ENCODE measurements at places on chromosomes 6 and 20. TPM values are rescaled to one million over a fixed set of nuclear protein-coding genes. Genes with fewer than 3 reads are reported as not detected.

The HMGCLL1 gene
- not detected for total RNA-seq

The LRFN2 gene
- total RNA-seq, result not detected

The CGA gene
- not detected for total RNA-seq

The ABHD16B gene
- not detected for total RNA-seq

The NOX3 gene
- total RNA-seq, result not detected

The APOBEC2 gene
- total RNA-seq, result not detected

The PAQR8 gene
- 10.0 TPM for total RNA-seq

The LCA5 gene
- total RNA-seq, result 10.2 TPM

The SLC13A3 gene
- not detected for total RNA-seq

DNA sequence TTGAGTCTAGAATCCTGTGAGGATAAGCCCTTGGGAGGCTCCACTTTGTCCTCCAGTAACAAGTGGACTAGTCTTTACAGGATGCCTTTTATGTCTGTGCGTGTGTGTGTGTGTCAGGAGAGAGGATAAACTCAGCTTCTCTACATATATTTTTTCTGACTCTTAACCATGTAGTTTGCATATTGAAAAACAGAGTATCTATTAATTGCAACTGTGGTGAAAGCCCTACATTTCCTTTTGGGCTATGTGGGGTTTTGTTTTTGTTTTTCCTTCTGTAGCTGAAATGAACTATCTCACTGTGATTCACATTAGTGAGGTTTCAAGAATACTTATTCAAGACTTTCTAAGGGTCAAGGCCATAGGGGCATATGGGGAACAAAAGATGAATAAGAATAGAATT, 17.7 kb downstream of the TPBG start:
- DNase-seq, result no peak

- no peak for DNase-seq
Measured at GRCh38 chr6:16706911-16707783, 54.1 kb downstream of the ATXN1 start.

DNA sequence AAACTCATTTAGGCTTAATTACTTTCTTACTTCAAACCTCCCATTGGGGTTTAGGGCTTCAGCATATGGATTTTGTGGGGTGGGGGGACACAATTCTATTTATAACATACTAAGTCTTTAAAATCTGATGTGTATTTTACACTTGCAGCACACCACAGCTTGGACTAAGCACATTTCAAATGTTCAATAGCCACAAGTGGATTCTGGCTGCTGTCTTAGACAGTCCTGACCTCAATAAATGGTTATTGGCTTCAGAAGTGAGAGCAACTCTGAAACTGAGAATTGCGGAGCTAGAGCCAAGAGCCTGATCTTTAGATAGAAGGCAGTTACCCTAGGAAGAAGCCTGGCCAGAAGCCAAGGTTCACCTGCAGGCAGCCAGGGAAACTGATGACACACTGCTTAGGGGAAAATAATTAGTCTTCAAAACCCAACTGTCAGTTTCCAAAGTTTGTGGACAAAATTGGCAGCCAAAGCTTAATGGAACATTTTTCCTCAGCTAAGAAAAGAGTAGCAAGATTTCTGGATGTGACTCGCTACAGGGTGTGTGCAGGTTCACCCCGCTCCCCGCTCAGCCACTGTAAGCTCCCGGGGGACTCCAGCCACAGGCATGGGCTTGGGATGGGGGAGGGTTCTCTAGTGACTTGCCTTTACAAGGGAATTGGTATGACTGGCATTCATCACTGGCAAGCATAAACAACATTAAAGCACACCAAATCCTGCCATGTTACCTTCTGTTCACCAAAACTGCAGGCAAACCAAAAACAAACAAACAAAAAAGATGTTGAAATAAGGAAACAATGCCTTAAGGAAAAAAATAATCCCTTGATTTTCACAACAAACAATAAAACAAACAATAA, 219.8 kb downstream of the TFAP2A start:
- DNase-seq, result peak; percentile 53

DNA sequence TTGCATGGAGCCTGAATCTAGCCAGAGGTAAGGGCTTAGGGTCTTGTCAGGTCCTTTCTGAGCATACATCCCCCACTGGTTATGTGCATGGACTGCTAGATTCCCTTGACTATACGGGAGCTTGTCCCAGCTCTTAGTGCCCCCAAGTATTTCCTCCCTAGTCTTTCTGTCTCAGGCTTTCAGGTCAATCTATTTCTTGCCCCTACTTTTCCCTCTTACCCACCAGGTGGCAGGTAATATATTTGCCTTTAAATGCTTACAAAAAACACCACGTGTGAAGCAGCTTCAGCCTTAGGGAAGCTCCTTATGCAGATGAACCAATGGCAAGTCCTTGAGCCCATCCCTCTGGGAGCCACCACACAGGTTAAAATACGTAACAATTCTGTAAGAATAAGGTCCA, 454.2 kb downstream of the GRIK2 start:
- no peak for DNase-seq

GRCh38 chr6:138689849-138690248, 83.7 kb upstream of the CCDC28A start:
- DNase-seq, result no peak

GRCh38 chr20:14489544-14489943, 152.1 kb upstream of the FLRT3 start:
- no peak for DNase-seq

DNA sequence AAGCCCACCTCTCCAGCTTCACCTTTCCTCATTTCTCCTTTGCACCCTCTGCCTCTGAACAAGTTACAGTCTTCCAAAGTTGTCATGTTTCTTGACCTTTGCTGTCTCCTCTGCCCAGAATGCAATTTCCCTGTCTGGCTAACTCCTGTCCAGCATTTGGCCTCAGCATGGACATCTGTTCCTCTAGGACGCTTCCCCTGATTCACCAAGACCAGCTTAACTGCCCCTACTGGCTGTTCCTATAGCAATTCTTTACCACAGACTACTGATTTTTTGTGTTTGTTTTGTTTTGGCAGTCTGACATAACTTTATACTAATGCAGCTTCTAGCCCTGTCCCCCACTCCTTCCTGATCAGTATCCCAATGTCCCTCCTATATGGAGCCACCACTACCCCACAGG, 13.4 kb downstream of the GNL1 start:
- DNase-seq, result no peak

- no peak for DNase-seq
Measured at GRCh38 chr6:54085047-54085446, 26.2 kb upstream of the MLIP start.

DNA sequence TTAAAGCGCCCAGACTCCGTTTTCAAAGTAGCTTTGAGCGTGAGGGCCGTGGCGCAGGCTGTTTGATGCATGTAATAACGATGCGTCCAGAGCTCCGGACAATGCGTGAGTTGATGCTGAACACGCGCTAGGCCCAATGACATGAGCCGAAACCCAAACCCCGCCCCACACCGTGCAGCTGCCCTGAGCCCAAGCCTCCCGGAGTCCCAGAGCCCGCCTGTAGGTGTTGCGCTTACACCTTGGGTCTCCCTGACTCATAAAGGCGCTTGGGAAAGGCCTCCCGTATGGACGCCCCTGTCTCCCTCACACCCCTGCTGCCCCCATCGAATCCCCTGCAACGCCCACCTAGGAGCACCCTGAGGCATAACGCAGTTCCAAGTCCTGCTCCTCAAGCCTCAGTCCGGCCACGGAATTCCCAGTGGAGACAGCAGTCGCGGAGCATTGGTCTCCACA, 87.6 kb downstream of the ERMARD start:
- no peak for DNase-seq

DNA sequence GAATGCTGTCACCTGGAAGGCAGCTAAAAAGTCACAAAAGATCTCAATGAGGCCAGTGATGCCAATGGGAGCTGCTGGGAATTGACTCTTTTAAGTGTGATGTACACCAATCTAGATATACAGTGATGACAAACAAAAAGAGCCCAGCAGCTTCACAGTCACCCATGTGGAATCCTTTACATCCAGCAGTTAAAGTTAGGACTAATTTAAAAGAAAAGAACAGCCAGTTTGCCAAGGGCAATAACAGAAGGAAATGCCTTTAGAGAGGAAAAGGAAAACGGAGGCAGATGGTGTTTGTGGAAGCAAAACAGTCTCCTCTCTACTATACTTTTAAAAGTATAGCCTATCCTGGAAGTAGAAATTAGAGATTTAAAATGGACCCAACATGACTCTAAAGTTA, 873.5 kb downstream of the EPHA7 start:
- no peak for DNase-seq

DNA sequence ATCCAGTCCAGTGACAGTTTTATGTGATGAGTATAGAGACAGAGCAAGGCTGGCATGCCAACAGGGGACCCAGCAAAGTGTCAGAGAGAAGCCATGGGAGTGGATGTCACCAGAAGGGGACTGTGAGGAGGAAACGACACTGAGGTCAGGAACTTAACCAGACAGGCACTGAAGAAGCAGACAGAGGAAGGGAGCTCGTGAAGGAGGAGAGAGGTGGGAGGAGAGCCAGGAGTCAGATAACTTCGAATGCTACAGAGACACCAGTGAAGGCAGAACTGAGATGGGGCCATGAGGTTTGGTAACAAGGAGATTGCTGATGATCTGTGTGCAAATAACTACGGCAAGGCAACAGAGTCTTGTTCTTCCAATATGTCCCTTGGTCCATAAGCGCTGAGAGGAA, 211.1 kb upstream of the FOXA2 start:
- no peak for DNase-seq

GRCh38 chr20:47817573-47817972, 32.3 kb upstream of the SULF2 start:
- no peak for DNase-seq

DNA sequence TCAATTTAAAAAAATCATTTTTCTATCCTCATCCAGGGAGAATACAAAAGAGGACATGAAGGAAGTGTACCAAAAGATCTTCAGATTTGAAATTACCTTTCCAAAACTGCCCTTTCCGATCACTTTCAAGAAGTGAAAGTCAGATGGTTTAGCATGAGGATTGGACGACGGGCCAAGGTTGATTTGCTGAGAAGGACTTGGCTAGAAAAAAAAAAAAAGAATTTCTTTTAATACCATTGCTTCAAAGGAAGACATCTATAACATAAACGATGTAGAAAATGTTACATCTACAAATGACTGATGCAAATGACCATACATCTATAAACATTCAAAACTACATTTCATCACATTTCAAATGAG, 120.9 kb upstream of the SLC2A12 start:
- no peak for DNase-seq

GRCh38 chr6:106173124-106173879, 87.2 kb downstream of the PRDM1 start:
- DNase-seq, result no peak

GRCh38 chr6:44145839-44146238, 12.8 kb upstream of the CAPN11 start:
- DNase-seq, result no peak

GRCh38 chr20:36101192-36101591, 53.3 kb upstream of the EPB41L1 start:
- DNase-seq, result no peak
